ENCODE measurements at places on chromosomes 1 and 21.

- no peak for DNase-seq
Observed at GRCh38 chr1:226408285-226409184, 642 bp upstream of the PARP1 start.

DNA sequence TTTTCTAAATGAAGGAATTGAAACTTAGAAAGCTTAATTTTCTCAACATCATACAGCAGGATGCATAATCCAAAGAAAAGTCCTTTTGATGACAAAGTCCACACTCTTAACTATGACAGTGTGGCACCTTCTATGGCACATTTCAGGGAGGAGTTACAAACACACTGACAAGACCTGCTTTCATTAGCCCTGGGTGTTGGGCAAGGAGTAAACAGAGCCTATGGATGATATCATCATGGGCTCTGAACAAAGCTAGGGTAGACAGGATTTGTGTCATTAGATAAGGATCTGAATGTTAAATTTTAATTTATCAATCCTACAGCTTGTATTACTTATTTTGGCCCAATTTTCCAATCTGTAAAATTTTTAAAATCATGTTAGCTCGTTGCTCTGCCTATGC lies 62.6 kb upstream of the DENND1B start:
- no peak for DNase-seq

DNA sequence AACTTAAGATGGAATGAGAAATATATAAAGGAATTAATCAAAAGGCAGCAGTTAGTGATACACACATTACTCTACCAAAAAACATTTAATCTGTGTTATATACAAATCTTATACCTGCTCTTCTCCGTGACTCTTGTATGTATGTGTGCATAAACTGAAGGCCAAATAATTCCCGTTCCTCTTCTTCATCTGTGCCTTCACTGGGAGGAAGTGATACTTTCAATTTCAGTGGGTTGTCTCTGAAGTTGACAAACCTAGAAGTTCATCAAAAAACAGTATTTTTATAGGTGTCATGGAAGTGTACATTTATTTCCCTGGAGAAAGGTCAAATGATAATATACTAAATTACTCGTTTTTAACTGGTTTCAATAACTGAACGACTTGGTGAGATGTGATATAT lies 19.3 kb downstream of the TRMT13 start:
- DNase-seq: no peak

DNA sequence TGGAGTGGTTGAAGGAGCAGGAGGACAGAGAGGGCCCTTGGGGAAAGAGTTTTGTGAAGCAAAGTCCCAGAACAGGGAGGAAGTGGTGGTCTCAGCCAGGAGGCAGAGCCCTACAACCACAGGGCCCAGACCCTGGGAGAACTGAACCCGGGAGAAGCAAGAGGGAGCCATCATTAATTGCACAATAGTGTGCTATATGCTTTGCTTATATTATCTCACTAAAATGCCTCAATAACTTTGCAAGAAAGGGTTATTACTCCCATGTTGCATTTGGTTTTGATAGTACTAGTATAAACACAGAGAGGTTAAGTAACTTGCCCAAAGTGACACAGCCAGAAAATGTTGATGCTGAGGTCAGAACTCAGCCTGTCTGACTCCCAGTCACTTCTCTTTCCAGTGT lies 124.3 kb downstream of the FOXD2 start:
- DNase-seq: no peak

- no peak for DNase-seq
Observed at GRCh38 chr1:197250616-197251015, 17.4 kb upstream of the CRB1 start.

- DNase-seq: no peak
Observed at GRCh38 chr1:92662048-92662447, 122.9 kb downstream of the EVI5 start.

DNA sequence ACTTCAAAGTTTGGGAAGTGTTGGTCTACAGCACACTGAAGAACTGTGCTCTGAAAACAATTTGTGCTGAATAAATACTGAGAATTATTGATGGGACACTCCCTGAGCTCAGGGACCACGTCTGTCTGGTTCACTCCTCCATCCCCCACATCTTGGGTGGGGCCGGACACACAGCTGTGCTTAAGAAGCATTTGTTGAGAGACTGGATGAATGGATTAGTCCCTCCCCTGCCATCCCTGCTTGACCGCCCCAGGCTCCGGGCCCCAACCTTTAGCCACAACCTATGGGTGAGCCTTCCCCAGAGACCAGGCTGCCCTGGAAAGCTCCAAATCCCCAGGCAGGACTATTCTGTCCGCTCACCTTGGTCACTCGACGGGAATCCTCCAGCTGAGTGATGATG lies 7.5 kb downstream of the TRIM63 start:
- no peak for DNase-seq

DNA sequence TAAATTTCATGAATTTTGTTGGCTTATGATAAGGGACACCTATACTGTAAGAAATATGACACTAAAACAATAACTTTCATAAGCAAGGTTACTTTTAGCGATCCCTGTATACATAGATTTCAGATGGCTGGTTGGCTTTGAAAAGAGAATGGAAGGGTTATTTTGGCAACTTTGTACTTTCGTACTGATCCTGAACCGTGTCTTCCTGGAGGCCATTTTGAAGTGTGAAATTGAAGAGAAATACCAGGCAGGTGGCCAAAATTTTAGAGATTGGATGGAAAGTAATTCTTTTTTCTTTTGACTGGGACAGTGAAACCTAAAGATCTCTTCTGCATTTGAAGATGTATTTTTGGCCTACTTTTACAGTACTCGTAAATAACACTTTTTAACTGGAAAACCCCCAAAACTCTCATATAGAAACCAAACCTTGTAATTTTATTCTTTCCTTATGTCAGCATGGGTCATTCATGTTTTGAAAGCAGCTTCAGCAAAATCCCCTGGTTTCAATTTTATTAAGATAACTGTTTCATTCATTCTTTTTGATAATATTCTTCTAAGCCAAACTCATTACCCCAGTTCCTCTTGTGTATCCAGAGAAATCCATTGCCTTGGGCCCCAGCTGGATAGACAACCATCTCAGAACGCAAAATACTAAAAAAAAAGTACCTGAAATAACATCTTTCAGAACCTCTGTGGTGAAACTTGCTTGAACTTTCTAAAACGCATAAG lies 38.4 kb upstream of the ZNF281 start:
- DNase-seq: no peak

DNA sequence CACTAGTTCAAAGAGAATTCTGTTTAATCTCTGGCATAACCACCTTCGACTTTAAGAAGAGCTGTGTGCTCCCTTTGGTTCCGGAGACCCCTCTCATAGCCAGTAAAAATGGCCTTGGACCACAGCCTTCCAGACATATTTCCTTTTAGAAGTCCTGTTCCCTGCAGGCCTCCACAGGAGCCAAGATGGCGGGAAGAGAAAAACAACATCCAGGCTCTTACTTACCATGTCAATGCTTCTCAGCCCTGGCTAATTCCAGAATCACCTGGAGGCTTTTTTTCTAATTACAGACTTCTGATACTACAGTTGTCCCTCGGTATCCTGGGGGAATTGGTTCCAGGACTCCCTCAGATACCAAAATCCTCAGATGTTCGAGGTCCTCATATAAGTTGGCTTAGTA lies 362.5 kb downstream of the PBX1 start:
- no peak for DNase-seq

- no peak for DNase-seq
Observed at GRCh38 chr1:38549191-38549590, 310.4 kb downstream of the RRAGC start.

DNA sequence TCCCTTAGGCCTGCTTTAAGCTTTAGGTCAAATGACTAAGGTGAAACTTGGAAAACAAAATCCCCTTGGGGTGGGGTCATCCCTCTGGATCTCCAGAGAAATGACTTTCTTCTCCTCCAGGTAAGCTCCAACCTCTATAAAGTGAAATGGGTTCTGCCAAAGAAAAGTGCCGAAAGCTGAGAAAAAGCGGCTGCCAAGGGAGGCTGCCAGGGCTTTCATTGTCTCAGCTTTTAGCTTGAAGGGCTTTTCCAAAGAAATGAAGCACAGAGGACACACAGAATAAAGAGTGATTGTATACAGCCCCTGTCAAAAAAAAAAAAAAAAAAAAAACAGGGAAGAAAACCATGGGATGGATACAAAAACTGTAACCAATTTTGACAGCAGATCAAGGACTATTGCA lies 126.9 kb downstream of the TGFBR3 start:
- DNase-seq: no peak

GRCh38 chr21:40021558-40022351 lies 154.5 kb downstream of the PCP4 start:
- DNase-seq: no peak

DNA sequence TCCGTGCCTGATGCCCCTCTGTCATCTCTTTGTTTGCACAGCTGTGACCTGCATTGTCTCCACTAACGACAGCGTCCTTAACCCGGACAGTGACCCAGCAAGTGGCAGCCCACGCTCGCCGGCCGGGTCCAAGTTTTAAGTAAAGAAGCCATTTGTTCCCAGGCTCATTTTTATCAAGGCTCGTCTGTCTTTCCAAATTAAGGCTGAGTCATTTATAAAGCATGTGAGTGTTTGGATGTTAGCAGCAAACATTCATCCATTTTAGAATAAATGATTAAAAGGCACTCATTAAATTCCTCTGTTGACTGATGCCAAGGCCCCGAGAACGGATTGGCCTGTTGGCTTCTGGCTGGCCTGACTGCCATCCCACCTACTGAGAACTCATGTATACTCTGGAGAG lies 514.5 kb downstream of the NPHP4 start:
- DNase-seq: no peak

GRCh38 chr1:11450310-11450709 lies 28.6 kb upstream of the DISP3 start:
- DNase-seq: no peak

- DNase-seq: no peak
Observed at GRCh38 chr1:192382758-192383157, 66.0 kb downstream of the RGS21 start.

DNA sequence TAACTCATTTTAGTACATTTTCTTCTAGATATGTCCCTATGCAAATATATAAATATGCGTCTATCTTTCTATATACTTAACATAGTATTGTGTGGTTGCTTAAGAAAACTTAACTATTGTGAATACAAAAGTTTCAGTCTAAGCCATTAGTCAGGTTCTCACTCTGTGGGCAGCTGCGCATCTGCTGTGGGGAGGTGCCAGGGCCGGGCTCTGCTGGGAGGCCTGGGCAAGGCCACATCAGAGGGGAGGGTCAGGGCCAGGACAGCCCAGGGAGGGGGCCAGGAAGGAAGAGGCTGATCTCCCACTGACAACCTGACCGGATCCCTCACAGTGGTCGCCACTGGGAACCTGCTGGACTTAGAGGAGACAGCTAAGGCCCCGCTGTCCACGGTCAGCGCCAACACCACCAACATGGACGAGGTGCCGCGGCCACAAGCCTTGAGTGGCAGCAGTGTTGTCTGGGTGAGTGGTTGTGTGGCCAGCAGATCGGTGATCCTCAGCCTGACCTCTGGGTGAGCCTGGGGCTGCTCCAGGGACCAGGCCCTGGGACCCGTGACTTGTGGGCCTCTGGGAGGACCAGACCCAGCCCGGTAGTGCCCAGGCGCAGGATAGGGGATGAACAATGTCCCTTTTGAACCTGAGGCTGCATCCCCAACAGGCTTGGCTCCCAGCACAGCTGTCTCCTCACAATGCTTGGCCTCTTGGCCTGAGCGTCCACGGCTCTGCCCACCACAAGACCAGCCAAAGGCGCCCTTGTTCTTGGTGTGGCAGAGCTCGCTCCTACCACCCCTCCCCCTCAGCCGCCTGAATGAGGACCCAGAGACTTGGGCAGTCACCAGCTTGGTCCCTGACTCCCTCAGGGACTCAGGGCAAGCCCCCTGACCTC lies 20.2 kb downstream of the LDLRAP1 start:
- DNase-seq: no peak

- DNase-seq: no peak
Observed at GRCh38 chr1:238018214-238018613, 127.5 kb upstream of the ZP4 start.

- DNase-seq: no peak
Observed at GRCh38 chr1:210525716-210526454, 197.2 kb downstream of the HHAT start.

DNA sequence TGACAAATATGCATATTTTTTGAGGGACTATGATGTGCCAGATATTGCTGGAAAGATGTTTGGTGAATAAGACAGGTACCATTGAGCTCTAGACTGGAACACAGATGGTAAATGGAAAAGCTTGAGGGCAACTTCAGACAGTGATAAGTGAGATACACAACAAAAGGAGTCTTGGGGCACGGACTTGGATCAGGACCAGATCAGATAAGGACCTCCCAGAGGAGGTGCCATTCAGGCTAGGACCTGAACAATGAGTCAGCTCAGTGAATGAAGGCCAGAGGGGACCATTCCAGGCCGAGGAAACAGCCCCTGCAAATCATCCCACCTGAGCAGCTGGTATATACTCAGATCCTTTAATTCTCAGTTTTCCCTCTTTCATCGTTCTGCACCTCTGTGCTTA lies 1.8 kb upstream of the KCNJ15 start:
- no peak for DNase-seq

GRCh38 chr1:1430992-1431844 lies 4.3 kb upstream of the VWA1 start:
- DNase-seq: no peak

GRCh38 chr1:96427616-96428015 lies 294.0 kb upstream of the PTBP2 start:
- no peak for DNase-seq

GRCh38 chr1:93148001-93148400 lies 32.2 kb downstream of the TMED5 start:
- no peak for DNase-seq

DNA sequence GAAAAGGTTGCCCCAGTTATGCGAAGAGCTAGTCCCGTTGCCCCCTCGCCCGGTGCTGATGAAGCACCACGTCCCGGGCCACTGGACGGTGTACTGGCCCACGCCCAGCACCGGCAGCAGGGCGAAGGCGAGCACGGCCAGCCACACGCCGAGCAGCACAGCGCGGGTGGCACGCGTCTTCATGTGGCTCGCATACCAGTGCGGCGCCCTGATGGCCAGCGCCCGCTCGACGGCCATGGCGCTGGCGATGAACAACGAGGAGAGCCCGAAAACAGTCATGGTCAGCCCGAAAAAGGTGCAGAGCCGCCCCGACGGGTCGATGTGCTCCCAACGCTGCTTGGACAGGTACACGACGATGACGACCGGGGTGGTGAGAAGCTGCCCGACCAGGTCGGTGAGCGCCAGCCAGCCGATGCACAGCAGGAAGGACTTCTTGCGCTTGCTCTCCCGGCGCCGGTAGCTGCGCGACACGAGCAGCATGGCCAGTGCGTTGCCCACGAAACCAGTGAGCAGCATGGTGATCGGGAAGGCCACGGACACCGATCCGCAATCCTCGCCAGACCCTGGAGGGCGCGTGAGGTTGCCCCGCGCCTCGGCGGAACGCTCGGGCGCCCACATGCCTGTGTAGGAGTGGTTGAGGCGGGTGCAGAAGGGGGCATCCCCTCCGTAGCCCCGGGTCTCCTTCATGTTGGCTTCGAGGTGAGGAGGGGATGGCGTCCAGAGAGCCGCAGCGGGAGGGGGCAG lies 553 bp downstream of the PTGER3 start:
- DNase-seq: no peak
